ENCODE measurements at places on chromosomes 4 and X. TPM values are rescaled to one million over a fixed set of nuclear protein-coding genes. Genes with fewer than 3 reads are reported as not detected.

DNA sequence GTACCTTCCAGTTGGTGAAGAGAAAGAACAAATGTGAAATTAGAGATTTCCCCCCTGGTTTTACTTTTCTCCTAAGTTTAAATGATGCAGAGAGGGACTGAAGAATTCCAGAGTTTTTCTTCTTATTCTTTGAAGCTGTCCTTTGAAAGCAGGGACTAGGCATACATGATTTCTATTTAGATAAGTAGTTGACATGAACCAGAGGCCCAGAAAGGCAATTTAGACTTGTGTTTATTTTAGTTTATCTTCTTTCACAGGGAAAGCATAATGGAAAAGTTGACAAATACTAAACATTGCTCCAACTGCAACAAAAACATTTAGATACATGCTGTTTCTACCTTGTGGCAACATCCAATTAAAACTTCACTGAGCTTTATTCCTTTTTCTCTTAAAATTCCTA lies 32.0 kb downstream of the PTPN13 start:
- H3K27me3 ChIP-seq: no peaks in the 10 kb centered on the region
- H3K4me1 ChIP-seq: no peaks in the 10 kb centered on the region
- no peak overlapping the region for H3K27ac ChIP-seq
- DNase-seq: no peak
- no peak overlapping the region for H3K4me3 ChIP-seq

DNA sequence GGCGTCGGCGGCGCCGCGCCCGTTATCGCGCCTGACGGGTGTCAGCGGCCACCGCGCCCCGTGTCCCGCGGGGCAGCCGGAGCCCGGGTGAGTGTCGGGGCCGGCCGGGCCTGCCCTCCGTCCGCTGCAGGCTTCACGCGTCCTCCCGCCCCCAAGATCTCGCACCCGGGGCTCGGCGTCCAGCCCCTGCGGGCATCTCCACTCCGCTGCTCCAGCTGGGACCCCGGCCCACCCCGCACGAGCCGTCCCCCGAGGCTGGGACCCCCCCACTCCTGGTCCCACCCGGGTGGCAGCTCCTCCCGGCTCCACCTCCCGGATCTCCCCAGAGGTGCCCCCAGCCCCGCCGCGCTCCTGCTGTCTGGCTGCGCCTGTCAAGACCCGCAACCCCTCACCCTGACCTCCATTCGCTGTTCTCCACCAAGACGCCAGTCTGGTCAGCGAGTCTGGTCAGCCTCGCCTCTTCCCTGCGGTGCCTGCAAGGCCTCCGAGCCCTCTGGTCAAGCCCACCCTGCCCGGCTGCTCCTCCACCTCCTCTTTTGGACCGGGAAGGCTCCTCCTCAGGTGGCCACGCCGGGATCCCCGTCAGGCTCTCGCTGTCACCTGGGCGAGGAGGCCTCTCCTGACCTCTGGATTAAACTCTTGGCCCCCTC lies 66.0 kb upstream of the NKX1-1 start:
- H3K27ac ChIP-seq: no peak overlapping the region
- H3K36me3 ChIP-seq: no peaks in the 10 kb centered on the region
- no peaks in the 10 kb centered on the region for H3K4me1 ChIP-seq
- peaks cover 46% of the 10 kb centered on the region for H3K27me3 ChIP-seq
- DNase-seq: no peak

GRCh38 chrX:132406106-132406505 lies 82.7 kb downstream of the MBNL3 start:
- DNase-seq: no peak
- H3K4me3 ChIP-seq: no peak overlapping the region
- H3K4me1 ChIP-seq: no peaks in the 10 kb centered on the region
- no peaks in the 10 kb centered on the region for H3K36me3 ChIP-seq
- H3K27me3 ChIP-seq: peaks cover 9% of the 10 kb centered on the region

- no peaks in the 10 kb centered on the region for H3K36me3 ChIP-seq
- peaks cover 4% of the 10 kb centered on the region for H3K4me1 ChIP-seq
- DNase-seq: peak; percentile 26
- H3K27me3 ChIP-seq: peaks cover 3% of the 10 kb centered on the region
- H3K4me3 ChIP-seq: no peak overlapping the region
These were observed 55.6 kb upstream of the ADRA2C start for GRCh38 chr4:3710451-3711182.

- H3K27ac ChIP-seq: no peak overlapping the region
- H3K27me3 ChIP-seq: no peaks in the 10 kb centered on the region
- peak; percentile 45 for DNase-seq
- no peak overlapping the region for H3K4me3 ChIP-seq
- H3K36me3 ChIP-seq: no peaks in the 10 kb centered on the region
- H3K4me1 ChIP-seq: no peaks in the 10 kb centered on the region
These were observed 133.6 kb upstream of the GIMD1 start for GRCh38 chr4:106502106-106502699.

- no peak overlapping the region for H3K27ac ChIP-seq
- H3K4me1 ChIP-seq: no peaks in the 10 kb centered on the region
- H3K36me3 ChIP-seq: no peaks in the 10 kb centered on the region
- DNase-seq: no peak
- H3K4me3 ChIP-seq: no peak overlapping the region
- no peaks in the 10 kb centered on the region for H3K27me3 ChIP-seq
These were observed 8.8 kb upstream of the BEX3 start for GRCh38 chrX:103367502-103367901.

DNA sequence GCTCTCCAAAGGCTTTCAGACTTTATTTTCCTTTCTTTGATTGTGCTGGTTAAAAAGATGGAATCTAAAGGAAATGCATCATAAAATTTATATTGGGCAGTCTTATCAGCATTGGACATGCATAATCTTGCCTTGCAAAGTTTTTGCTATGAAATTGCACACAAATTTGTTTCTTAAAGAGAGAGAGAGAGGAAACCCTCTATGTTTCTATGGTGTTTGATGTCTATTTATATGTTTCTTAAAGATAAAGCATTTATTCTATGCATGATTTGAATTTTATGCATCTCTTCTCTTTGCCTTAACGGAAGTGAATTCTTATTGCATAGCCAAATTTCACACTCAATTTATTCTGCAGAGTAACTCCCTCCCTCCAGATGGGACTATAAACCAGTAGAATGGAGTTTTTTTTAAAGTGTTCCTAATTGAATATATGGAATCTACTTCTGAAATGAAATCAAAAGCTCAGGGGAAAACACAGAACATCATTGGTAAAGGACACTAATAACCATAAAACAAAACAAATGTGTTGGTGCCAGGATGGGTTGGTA lies 83.5 kb upstream of the PPARGC1A start:
- no peak overlapping the region for H3K27ac ChIP-seq
- DNase-seq: no peak
- no peaks in the 10 kb centered on the region for H3K36me3 ChIP-seq
- peaks cover 4% of the 10 kb centered on the region for H3K4me1 ChIP-seq
- H3K27me3 ChIP-seq: no peaks in the 10 kb centered on the region

DNA sequence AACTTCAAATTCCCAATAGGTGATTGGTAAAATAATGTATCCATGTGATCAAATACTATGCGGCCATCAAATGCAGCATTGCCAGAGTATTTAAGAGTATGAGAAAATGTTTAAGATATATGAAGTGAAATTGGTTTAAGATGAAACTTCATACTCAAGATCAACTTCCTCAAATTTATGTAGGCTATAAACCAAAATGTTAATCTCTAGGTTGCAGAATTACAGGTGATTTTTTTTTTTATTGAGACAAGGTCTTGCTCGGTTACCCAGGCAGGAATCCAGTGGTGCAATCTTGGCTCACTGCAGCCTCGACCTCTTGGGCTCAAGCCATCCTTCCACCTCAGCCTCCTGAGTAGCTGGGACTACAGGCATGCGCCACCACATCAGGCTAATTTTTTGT lies 25.3 kb downstream of the ACSL4 start:
- no peak overlapping the region for H3K27ac ChIP-seq
- H3K4me1 ChIP-seq: peaks cover 45% of the 10 kb centered on the region
- H3K27me3 ChIP-seq: no peaks in the 10 kb centered on the region
- H3K36me3 ChIP-seq: no peaks in the 10 kb centered on the region
- DNase-seq: no peak

- DNase-seq: no peak
These were observed 145.9 kb upstream of the NLGN4X start for GRCh38 chrX:6374556-6374955.

- no peak overlapping the region for H3K27ac ChIP-seq
- no peaks in the 10 kb centered on the region for H3K27me3 ChIP-seq
- H3K4me3 ChIP-seq: no peak overlapping the region
- no peaks in the 10 kb centered on the region for H3K4me1 ChIP-seq
- H3K36me3 ChIP-seq: no peaks in the 10 kb centered on the region
- no peak for DNase-seq
These were observed 211.8 kb downstream of the SLC7A11 start for GRCh38 chr4:138030375-138030774.

GRCh38 chr4:54661686-54662085 lies 3.9 kb downstream of the KIT start:
- no peak overlapping the region for H3K27ac ChIP-seq
- H3K4me3 ChIP-seq: no peak overlapping the region
- no peak for DNase-seq
- peaks cover 29% of the 10 kb centered on the region for H3K4me1 ChIP-seq
- peaks cover 20% of the 10 kb centered on the region for H3K27me3 ChIP-seq

DNA sequence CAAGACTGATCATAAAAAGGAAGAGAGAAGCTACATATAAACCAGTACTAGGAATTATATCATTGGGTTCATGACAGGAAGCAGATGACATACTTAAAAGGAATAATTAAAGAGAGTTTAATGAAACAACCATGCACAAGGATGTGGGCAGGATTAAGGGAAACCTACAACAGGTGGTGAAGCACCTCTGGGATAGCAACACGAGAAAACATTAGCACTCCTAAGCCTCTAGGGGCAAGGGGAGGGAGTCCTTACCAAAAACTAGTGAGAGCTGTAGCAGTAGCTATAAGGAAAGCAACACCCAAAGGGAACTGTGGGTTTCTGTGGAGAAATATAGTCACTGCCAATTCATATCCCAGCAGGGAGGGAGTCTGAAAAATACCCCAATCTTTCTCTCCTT lies 7.2 kb upstream of the THOC2 start:
- no peak for DNase-seq
- H3K27me3 ChIP-seq: no peaks in the 10 kb centered on the region
- no peaks in the 10 kb centered on the region for H3K4me1 ChIP-seq
- H3K27ac ChIP-seq: no peak overlapping the region
- H3K36me3 ChIP-seq: no peaks in the 10 kb centered on the region
- no peak overlapping the region for H3K4me3 ChIP-seq

DNA sequence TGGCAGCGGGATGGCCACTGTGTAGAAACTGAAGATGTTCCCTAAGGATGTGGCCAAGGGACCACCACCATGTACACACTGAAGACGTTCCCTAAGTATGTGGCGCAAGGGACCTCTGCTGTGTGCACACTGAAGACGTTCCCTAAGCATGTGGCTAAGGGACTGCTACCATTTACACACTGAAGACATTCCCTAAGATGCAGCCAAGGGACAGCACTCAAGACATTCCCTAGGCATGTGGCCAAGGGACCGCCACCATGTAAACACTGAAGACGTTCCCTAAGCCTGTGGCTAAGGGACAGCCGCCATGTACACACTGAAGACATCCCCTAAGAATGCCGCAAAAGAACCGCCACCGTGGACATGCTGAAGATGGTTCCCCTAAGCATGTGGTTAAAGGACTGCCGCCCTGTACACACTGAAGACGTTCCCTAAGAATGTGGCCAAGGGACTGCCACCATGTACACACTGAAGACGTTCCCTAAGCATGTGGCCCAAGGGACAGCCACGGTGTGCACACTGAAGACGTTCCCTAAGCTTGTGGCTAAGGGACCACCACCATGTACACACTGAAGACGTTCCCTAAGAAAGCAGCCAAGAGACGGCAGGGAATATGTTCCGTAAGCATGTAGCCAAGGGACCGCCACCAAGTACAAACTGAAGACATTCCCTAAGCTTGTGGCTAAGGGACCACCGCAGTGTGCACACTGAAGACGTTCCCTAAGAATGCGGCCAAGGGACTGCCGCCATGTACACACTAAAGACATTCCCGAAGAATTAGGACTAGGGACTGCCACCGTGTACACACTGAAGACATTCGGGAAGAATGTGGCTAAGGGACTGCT lies 43.3 kb downstream of the DHRSX start:
- H3K27me3 ChIP-seq: no peaks in the 10 kb centered on the region
- H3K36me3 ChIP-seq: peaks cover 4% of the 10 kb centered on the region
- H3K27ac ChIP-seq: no peak overlapping the region
- peaks cover 6% of the 10 kb centered on the region for H3K4me1 ChIP-seq
- H3K4me3 ChIP-seq: no peak overlapping the region
- no peak for DNase-seq

GRCh38 chr4:14868426-14869395 lies 133.6 kb upstream of the CPEB2 start:
- no peak overlapping the region for H3K27ac ChIP-seq
- H3K4me3 ChIP-seq: no peak overlapping the region
- peaks cover 11% of the 10 kb centered on the region for H3K4me1 ChIP-seq
- H3K36me3 ChIP-seq: no peaks in the 10 kb centered on the region
- no peaks in the 10 kb centered on the region for H3K27me3 ChIP-seq

- DNase-seq: no peak
- H3K27ac ChIP-seq: no peak overlapping the region
- no peaks in the 10 kb centered on the region for H3K4me1 ChIP-seq
- no peaks in the 10 kb centered on the region for H3K36me3 ChIP-seq
- no peak overlapping the region for H3K4me3 ChIP-seq
These were observed 81.9 kb downstream of the HCCS start for GRCh38 chrX:11193035-11193469.

GRCh38 chr4:184807256-184807655 lies 18.5 kb downstream of the ACSL1 start:
- no peak for DNase-seq
- peaks cover 76% of the 10 kb centered on the region for H3K4me1 ChIP-seq
- H3K4me3 ChIP-seq: no peak overlapping the region

GRCh38 chrX:65644621-65645289 lies 22.7 kb upstream of the MSN start:
- peaks cover 27% of the 10 kb centered on the region for H3K4me1 ChIP-seq
- peak overlapping the region; percentile 78 for H3K27ac ChIP-seq
- no peak overlapping the region for H3K4me3 ChIP-seq
- DNase-seq: peak; percentile 79
- no peaks in the 10 kb centered on the region for H3K27me3 ChIP-seq
- no peaks in the 10 kb centered on the region for H3K36me3 ChIP-seq

- H3K27me3 ChIP-seq: no peaks in the 10 kb centered on the region
- DNase-seq: no peak
- H3K4me3 ChIP-seq: no peak overlapping the region
- no peaks in the 10 kb centered on the region for H3K4me1 ChIP-seq
- no peak overlapping the region for H3K27ac ChIP-seq
These were observed 466.9 kb downstream of the MID1IP1 start for GRCh38 chrX:39268207-39268606.

GRCh38 chr4:5460106-5460801 lies 248.1 kb downstream of the EVC2 start:
- no peaks in the 10 kb centered on the region for H3K4me1 ChIP-seq
- no peaks in the 10 kb centered on the region for H3K36me3 ChIP-seq
- no peak overlapping the region for H3K27ac ChIP-seq
- H3K4me3 ChIP-seq: no peak overlapping the region
- H3K27me3 ChIP-seq: peaks cover 4% of the 10 kb centered on the region
- peak; percentile 35 for DNase-seq

- peaks cover 16% of the 10 kb centered on the region for H3K4me1 ChIP-seq
- DNase-seq: no peak
- no peaks in the 10 kb centered on the region for H3K27me3 ChIP-seq
- no peak overlapping the region for H3K4me3 ChIP-seq
These were observed 45.2 kb upstream of the ENPP6 start for GRCh38 chr4:184262901-184263300.

TRAM1L1 gene
- total RNA-seq: 0.40 TPM

DRP2 gene
- total RNA-seq: 0.11 TPM

FTHL17 gene
- not detected for total RNA-seq

SPANXD gene
- total RNA-seq: not detected

PLXNB3 gene
- total RNA-seq: 2.6 TPM

NAP1L2 gene
- total RNA-seq: 13.0 TPM

AFP gene
- not detected for total RNA-seq

VMA21 gene
- total RNA-seq: 13.9 TPM

FGD1 gene
- 5.9 TPM for total RNA-seq

TCEAL1 gene
- 33.2 TPM for total RNA-seq

STK32B gene
- 0.13 TPM for total RNA-seq

SHROOM4 gene
- 8.8 TPM for total RNA-seq

SMIM10 gene
- total RNA-seq: 4.4 TPM

GLOD5 gene
- not detected for total RNA-seq

Measured in heart left ventricle (tissue), 16 donors.